ENCODE measurements at places on chromosomes 3 and 15. TPM values are rescaled to one million over a fixed set of nuclear protein-coding genes. Genes with fewer than 3 reads are reported as not detected.

The SCG5 gene
- not detected for polyA plus RNA-seq

The SHF gene
- 5.8 TPM for polyA plus RNA-seq

The RAB6B gene
- polyA plus RNA-seq = 14.2 TPM

The ZPLD1 gene
- not detected for polyA plus RNA-seq

The ZBTB20 gene
- 0.57 TPM for polyA plus RNA-seq

The CCDC33 gene
- polyA plus RNA-seq = not detected

The CDC25A gene
- 0.20 TPM for polyA plus RNA-seq

The SERPINI1 gene
- polyA plus RNA-seq = 9.4 TPM

The SPESP1 gene
- 4.2 TPM for polyA plus RNA-seq

The C3orf85 gene
- polyA plus RNA-seq = not detected

The MCF2L2 gene
- polyA plus RNA-seq = 0.09 TPM

The PLD1 gene
- 13.3 TPM for polyA plus RNA-seq

The HAUS2 gene
- 9.1 TPM for polyA plus RNA-seq

The EFCAB12 gene
- polyA plus RNA-seq = not detected

Measured in heart right ventricle (tissue), 16 donors.